ENCODE measurements at places on chromosomes 1 and 21.

DNA sequence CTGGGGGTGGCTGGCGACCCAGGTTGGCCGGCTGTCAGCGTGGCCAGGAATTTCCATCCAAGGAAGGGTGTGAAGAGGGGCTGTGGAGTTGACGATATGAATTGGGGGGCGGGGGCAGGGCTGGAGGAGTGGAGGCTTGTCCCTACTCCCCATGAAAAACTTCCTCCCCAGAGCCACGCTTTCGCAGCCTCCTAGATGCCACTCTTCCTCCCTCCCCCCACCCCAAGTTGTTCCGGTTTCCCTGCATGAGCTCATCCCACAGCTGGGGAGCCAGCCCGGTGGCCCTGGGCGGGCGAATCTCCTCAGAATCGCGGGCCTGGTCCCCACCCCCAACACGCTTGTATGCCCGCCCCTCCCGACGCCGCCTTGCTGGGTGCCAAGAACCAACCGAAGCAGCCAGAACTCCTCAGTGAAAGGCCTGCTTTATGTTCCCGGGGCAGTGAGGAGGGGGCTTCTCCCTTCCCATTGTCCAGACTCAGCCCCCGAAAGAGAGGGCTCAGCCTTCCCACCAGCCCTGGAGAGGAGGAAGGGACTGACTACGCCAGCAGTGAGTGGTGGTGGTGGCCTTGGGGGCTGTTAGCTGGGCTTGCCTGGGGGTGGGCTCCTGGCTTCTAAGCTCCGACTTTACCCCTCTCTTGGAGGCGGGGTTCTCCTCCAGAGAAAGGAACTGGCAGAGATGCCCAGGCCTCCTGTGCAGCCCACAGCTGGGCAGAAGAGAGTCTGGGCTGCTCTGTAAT is 1.8 kb upstream of the CSMD2 start:
- peak; percentile 71 for DNase-seq

- no peak for DNase-seq
These were observed 7.9 kb downstream of the HYI start for GRCh38 chr1:43445606-43446387.

DNA sequence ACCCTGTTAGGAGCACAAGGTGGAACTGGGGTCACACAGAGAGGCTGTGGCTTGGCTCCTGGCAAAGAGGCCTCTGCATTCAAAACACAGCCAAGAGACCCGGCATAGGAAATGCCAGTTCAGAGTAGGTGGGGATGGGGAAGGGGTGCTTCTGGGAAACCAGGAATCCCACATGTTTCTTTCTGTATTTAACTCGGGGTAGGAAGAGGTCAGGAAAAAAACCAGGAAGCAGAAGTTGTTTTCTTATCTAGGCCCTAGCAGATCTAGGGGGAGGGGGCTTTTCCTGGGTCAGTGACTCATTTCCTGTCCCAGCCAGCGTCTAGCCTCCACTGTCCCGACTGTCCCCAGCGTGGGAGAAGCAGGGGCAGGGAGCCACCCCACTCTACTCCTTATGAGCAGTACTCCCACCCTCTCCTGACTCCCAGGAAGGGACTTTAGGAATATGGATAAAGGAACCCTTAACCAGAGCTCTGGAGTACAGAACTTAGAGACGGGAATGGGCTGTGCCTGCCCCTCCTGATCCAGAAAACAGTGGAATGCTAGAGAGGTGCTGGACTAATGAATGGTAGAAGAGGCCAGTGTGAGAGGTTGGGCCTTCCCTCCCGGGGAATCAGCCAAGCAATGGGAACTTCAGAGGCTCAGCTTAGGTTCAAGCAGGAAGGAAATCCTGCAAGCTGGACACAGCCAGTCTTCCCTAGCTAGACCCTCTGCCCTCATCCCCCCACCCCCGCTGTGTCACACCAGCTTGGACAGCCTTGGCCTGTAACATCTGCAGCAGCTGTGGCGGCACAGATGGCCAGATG is 5.7 kb downstream of the FHL3 start:
- peak; percentile 48 for DNase-seq

DNA sequence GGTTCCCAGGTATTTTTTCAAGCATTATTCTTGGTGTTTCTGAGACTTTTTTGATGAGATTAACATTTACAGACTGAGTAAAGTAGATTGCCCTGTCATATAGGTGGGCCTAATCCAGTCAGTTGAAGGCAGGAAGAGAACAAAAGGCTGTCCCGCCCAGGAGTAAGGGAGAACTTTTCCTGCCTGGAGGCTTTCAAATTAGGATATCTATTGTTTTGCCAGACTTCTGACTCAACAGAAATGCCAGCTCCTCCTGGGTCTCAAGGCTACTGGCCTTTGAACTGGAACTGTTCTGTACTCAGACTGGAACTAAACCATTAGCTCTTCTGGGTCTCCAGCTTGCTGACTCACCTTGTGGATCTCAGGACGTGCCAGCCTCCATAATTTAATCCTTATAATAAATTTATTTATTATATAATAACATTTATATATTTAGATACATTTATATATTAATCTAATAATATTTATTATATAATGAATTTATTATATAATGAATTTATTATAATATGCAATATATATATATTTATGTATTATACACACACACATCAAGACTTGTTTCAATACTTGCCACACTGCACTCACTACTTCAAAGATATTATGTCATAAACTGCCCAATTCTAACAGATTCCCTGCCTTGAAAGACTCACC is 510.8 kb upstream of the B3GALT2 start:
- DNase-seq: no peak

DNA sequence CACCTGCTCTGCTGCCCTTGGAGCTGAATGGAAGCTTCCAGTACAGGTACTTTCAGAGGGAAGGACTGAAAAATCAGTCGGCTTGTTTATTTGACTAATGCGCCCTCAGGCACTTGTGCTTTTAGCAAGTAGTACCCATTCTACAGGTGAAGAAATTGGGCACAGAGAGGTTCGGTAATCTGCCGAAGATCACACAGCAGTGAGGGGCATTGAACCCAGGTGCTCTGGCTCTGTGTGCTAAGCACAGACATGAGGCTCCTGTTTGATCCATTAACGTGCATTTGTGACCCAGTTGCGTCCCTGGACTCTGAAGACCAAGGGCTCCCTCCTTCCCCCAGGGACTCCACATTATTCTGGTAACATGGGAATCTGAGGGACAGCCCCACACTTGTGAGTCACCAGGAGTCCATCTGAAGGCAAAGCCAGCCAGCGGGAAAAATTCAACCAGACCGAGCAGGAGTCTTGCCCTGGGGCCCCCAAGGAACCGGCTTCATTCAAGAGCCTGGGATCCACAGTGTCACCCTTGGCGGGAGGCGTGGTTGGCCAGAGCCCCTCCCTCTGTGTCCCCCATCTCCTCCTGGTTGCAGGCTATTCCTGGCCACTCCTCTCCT is 192.4 kb upstream of the ARHGEF16 start:
- DNase-seq: no peak

GRCh38 chr21:45012662-45013259 is 61.6 kb upstream of the ADARB1 start:
- DNase-seq: peak; percentile 62

- no peak for DNase-seq
These were observed 14.8 kb upstream of the NCMAP start for GRCh38 chr1:24540906-24541710.

- no peak for DNase-seq
These were observed 661.8 kb downstream of the MATN1 start for GRCh38 chr1:30061292-30062220.

DNA sequence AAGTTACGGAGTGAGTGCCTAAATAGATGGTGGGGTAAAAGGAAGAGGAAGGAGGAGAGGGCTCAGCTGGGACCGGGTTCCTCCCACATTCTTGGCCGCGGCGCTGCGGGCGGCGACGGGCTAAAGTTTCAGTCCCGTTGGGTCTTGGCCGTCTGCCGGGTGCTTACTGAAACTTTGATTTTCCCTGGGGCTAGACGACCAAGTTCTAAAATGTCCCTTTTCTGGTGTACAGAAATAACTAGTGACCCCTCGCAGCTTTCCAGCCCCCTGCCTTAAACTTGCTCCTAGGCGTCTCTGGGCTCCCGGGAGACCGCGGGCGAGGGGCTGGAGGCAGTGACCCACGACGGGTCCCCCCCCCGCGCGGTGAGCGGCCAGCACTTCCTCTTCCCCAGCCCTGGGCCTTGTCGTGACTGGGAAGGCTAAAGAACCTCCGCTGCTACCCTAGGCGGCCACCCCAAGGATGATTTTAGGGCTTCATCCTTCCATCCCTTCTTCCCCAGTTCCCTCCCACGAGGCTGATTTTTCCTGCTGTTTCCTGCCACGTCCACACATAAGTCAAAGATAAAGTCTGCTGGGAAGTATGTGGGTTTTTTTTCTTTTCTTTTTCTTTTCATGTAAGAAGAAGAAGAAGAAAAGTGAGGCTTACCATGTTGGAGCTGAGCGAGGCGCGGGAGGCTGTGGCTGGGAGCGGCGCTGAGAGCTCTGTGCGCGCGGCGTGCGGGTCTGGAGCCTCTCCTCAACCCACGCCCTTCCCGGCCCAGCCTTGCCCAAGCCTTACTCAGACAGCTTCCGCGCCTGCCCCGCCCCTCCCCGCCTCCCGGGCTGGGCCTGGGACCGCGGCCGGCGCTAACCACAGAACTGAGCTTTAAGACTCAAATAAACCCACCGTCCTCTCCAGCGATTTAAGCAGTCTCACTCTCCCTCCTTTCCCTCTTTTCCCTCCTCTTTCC is at the start of gene S100A11:
Gene S100A11 (minus strand): TSS at position 738 of the 950 bp plus-strand sequence. CDS start 89 bp downstream, at position 649.
- peak; percentile 86 for DNase-seq

DNA sequence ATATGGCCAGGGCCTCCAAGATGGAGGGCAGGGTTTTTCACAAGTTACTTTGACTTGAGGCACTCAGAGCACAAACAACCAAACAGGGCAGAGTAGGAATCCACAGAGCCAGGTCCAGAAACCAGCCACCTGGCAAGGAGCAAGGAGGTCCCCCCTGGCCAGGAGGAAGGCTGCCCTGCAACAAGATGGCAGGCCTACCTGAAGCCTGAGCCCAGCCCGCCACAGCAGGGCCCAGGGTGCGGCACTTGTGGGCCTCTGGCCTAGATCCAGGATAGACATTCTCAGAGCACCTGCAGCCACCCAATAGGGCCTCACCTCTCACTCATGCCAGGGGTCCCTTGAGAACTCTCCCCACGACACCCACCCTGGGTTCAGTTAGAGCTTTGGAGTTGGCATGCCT is 11.5 kb downstream of the SH3BGRL3 start:
- no peak for DNase-seq

GRCh38 chr1:109910963-109911798 is 532 bp downstream of the CSF1 start:
- peak; percentile 53 for DNase-seq

GRCh38 chr1:246587606-246588005 is 21.4 kb downstream of the CNST start:
- peak; percentile 74 for DNase-seq

- DNase-seq: no peak
These were observed 41.5 kb upstream of the BCAR3 start for GRCh38 chr1:93723110-93723509.

DNA sequence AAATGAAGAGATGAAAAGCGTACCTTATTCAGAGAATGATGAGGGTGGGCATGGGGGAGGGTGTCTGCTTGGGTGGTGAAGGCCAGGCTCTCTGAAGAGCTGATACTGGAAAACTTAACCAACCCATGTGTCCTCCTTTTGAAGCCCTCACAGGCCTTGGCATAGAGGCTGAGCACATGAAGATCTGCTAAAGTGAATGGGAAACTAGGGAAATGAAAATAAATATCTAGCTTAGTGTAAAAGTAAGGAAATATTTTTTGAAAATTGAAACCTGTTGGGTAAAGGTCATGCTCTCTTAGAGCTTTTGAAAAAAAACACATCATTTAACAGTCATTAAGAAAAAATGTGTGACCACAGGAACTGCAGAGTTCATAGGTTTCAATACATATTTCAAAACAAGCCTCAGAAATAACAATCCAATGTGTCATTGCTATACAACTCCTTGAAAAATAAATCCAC is 40.5 kb upstream of the RALGPS2 start:
- no peak for DNase-seq

GRCh38 chr1:20083178-20083944 is 13.4 kb downstream of the PLA2G5 start:
- no peak for DNase-seq

DNA sequence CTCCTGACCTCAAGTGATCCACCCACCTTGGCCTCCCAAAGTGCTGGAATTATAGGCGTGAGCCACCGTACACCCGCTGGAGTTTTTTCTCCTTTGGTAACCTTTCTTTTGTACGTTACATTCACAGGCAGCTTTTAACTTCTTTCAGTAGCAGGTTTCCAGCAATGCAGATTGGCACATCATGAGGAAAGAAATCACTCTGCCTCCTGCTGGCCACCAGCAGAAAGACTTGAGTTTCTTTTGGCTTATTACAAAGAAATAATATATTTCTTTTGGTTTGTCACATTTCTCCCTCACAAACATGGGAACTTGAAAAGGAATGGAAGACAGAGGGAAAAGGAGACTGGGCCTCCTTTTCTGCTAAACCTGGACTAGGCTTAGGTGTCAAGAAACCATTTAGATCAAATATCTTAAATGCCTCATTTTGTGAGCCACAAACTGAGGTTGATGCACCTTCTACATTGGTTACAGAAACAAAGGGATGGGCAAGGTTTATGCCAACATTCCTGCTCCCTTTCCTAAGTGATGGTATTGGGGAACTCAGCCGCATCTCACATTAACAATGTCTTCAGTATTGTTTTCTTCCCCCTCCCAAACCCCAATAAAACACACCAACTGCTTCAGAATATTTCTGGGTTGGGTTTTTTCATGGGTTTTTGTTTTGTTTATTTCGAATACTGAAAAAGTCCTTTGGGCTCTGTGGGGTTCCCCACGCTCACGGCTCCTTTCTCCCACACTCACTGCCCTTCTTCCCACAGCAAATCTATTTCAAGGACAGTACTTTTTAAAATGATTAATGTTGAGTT is 7.7 kb downstream of the ENSA start:
- DNase-seq: peak; percentile 66

DNA sequence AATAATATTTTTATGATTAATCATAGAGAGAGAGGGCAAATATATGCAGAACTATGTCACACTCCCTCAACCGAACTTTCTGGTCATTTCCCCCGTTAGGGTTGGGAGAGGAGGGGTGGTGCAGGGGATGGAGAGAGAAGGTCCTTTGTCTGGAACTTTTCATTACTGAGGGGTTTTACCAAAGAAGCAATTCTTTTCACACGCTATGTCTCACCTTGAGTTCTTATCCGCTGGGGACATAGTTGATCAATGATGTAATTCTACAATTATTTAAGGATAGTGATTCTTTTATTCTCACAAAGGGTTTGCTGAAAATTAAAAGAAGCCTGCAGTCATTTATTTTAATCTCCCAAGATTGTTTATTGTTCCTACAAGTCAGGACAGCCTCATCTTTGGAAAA is 98.3 kb upstream of the RUNX1 start:
- no peak for DNase-seq

DNA sequence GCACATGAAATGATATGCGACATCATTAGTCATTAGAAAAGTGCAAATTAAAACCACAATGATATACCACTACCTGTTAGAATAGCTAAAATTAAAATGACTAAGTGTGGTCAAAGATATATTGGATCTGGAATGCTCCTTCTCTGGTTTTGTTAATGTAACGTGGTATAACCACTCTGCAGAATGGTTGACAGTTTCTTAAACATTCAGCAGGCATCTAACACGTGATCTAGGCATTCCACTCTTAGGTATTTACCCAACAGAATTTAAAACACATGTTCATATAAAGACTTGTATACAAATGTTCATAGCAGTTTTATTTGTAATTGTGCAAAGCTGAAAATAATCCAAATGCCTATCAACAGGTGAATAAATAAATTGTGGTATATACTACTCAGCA is 165.0 kb upstream of the PLXNA2 start:
- DNase-seq: no peak

- no peak for DNase-seq
These were observed 709.3 kb downstream of the KCNT2 start for GRCh38 chr1:195898924-195899323.
